H9 (cell line): ENCODE measurements at places on chromosomes 12 and 14.

DNA sequence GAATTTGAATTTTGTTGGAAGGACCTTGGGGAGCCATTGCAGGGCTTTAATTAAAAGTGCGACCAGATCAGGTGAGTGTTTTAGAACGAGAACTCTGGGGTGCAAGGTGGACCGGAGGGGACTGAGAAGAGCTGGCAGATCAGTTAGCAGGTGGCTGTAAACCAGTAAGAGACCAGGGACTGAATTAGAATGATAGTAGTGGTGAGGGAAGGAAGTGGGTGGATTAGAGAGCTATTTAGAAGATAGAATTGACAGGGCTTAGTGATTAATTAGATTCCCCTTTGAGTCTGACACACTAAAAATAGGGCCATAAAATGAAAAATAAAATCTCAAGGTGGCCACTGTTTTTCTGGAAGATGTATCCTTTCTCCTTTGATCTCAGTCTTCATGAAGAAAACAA, 44.8 kb downstream of the PLXNC1 start:
- no peaks in the 10 kb centered on the region for H3K4me1 ChIP-seq
- no peak for DNase-seq
- no peaks in the 10 kb centered on the region; the same call in 1 of the 2 replicates for H3K36me3 ChIP-seq
- H3K4me3 ChIP-seq: no peak overlapping the region
- H3K27ac ChIP-seq: no peak overlapping the region
- no peaks in the 10 kb centered on the region for H3K27me3 ChIP-seq

- no peak for DNase-seq
- H3K4me1 ChIP-seq: no peaks in the 10 kb centered on the region
- peaks cover 40% of the 10 kb centered on the region for H3K36me3 ChIP-seq
- H3K27ac ChIP-seq: no peak overlapping the region
- no peak overlapping the region for H3K4me3 ChIP-seq
These were observed 56.9 kb downstream of the MAP4K5 start for GRCh38 chr14:50475460-50475859.

DNA sequence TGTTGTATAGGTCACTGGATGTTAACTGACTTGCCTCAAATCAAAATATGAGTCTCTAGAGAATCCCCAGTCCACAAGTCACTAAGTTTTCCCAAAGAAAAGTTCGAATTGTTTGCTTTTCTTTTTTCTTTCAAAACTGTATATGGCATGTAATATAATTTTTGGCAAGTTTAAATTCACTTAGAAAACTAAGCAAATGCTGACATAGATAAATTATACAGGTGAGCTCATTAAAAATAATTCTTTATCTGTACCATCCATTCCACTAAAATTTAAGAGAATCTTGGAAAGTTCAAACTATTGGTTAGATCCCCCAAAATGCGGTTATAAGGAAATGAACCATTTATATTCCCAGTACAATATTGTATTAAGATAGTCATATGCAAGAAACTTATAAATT, 145.6 kb upstream of the AMIGO2 start:
- peaks cover under 1% of the 10 kb centered on the region; the same call in 1 of the 2 replicates for H3K36me3 ChIP-seq
- no peaks in the 10 kb centered on the region for H3K27me3 ChIP-seq
- peaks cover 6% of the 10 kb centered on the region; the same call in 1 of the 2 replicates for H3K4me1 ChIP-seq

GRCh38 chr12:90183201-90183600, 474.6 kb upstream of the ATP2B1 start:
- no peaks in the 10 kb centered on the region for H3K27me3 ChIP-seq
- no peak overlapping the region for H3K27ac ChIP-seq
- H3K4me3 ChIP-seq: no peak overlapping the region
- no peak for DNase-seq
- no peaks in the 10 kb centered on the region for H3K4me1 ChIP-seq

- H3K36me3 ChIP-seq: no peaks in the 10 kb centered on the region
- no peak for DNase-seq
- H3K27ac ChIP-seq: no peak overlapping the region
- H3K27me3 ChIP-seq: no peaks in the 10 kb centered on the region
- no peaks in the 10 kb centered on the region for H3K4me1 ChIP-seq
- H3K4me3 ChIP-seq: no peak overlapping the region
These were observed 19.3 kb downstream of the CCDC62 start for GRCh38 chr12:122793685-122794106.

- H3K4me3 ChIP-seq: 0 out of 3 replicates have a peak overlapping the region, but pooled peaks have one; percentile 31
- no peak for DNase-seq
These were observed 2.6 kb downstream of the ITGA7 start for GRCh38 chr12:55704824-55705718.

DNA sequence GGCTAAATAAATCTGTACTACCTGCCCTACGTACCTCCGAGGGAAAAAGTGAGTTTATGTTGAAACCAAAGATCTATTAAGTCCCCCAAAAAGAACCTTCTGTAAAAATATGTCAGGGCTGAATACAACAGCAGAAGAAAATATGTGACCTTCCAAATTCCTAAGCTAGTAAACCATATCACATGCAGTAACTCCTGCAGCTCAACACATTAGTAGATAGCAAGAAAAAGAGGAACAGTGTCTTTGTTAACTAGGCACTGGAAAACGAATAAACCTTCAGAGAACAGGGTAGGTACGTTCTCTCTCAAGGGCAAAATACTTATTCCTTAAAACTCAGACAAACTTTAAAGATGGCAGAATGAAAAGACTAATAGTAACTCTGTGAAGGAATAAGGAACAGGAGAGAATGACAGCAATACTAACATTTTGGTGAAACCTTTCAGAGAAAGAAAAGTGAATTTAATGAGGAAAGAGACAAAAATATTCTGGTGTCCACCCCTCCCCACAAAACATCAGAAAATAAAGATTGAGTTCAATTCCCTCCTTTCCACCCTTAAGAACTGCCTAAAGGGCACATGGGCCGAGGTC, 18.0 kb downstream of the CBX5 start:
- H3K27me3 ChIP-seq: no peaks in the 10 kb centered on the region
- H3K27ac ChIP-seq: no peak overlapping the region
- peak overlapping the region; percentile 22 for H3K4me3 ChIP-seq
- peaks cover 14% of the 10 kb centered on the region for H3K36me3 ChIP-seq

- H3K27me3 ChIP-seq: no peaks in the 10 kb centered on the region
- no peak overlapping the region for H3K27ac ChIP-seq
- peaks cover 9% of the 10 kb centered on the region for H3K36me3 ChIP-seq
- H3K4me3 ChIP-seq: no peak overlapping the region
- DNase-seq: no peak
- H3K4me1 ChIP-seq: no peaks in the 10 kb centered on the region
These were observed 104.8 kb downstream of the KIF26A start for GRCh38 chr14:104243200-104243599.

- no peak overlapping the region for H3K4me3 ChIP-seq
- no peaks in the 10 kb centered on the region for H3K36me3 ChIP-seq
- no peak for DNase-seq
- no peaks in the 10 kb centered on the region for H3K27me3 ChIP-seq
These were observed 476.6 kb downstream of the RMST start for GRCh38 chr12:97939156-97939555.

DNA sequence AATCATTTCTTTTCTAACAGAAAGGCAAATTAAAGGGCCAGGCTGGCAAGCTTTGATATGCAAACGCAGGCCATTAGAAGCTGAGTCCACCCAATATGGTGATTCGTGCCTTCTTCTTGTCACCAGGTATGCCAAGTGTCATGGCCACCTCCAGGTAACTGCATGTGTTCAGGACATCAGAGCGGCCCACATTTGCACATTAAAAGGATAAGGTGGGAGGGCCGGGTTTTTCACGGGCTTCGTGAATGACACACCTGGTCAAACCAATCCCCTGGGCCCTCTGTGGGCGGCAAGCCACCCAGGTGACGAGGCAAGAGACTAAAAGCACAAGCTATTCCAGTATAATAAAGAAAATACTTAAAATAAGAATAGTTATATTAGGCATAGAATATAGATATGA, 75.9 kb upstream of the TSPAN11 start:
- no peaks in the 10 kb centered on the region; the same call in 1 of the 2 replicates for H3K4me1 ChIP-seq
- H3K27me3 ChIP-seq: no peaks in the 10 kb centered on the region
- DNase-seq: peak; percentile 96
- H3K36me3 ChIP-seq: no peaks in the 10 kb centered on the region
- H3K27ac ChIP-seq: no peak overlapping the region
